ENCODE measurements at places on chromosomes 12 and 14.

- no peak for DNase-seq
Measured at GRCh38 chr14:103101963-103102688, 7.6 kb downstream of the EXOC3L4 start.

DNA sequence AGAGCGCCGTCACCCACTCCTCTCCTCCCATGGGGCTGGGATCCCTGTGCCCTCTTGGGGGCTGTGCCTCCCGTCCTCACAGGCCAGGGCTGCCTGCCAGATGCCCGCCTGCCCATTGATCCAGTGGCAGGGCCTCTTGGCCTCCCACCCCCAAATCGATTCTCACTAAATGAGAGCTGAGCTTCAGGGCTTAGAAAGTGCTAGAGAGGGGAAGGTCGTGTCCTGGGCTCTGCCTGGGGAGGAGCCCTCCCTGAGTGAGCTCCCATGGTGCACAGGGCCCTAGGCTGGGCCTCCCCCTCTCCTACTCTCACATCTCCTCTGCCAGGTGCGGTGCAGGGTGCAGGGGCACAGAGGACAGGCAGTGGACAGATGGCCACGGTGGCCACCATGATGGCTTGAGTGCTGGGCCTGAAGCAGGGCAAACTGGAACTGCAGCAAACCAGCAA lies 9.2 kb downstream of the BEGAIN start:
- DNase-seq = no peak

- no peak for DNase-seq
Measured at GRCh38 chr14:67477926-67478799, 10.4 kb downstream of the TMEM229B start.

DNA sequence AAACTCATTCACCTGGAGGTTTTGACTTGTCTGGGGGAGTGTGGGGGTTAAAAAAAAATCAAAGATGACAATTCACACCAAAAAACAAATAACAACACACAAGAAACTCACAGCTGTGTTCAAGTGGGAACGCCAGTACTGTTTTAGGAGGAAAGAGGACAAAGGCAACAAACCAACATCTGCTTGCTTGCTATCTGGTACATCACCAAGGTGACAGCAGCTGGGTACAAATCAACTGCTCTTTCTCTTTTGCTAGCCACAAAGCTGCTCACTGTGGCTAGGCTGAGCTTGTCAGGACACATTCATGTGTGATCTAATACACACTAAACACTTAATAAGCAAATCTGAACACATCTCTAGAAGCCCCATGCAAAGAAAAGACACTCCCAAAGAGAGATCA lies 128.0 kb upstream of the RAP1B start:
- no peak for DNase-seq

DNA sequence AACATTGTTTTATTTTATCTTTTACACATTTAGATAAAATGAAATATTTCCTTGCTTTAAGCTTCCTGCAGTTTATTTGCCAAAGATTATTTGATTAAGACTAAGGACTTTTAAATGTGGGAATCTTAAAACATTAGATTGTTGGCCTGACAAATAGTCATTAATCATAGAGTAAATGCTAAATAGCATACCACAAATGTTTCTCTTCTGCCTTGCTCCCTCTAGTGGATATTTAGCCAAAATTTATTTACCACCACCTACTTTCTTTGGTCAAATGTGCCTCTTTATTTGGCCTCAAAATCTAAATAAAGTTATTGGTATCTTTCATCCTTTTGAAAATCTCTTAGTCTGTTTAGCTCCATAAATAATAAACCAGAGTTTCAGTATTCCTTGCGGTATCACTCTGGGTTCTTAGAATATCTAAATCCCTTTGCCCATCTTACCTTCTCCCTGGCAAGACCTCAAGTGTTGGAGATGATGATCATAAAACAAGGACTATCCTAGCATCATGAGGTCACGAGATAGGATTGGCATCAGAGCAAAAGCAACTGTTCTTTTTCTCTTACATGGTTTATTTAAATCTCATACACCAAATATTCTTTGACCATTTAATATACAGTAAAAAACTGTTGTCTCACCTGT lies 150.6 kb upstream of the AEBP2 start:
- no peak for DNase-seq

DNA sequence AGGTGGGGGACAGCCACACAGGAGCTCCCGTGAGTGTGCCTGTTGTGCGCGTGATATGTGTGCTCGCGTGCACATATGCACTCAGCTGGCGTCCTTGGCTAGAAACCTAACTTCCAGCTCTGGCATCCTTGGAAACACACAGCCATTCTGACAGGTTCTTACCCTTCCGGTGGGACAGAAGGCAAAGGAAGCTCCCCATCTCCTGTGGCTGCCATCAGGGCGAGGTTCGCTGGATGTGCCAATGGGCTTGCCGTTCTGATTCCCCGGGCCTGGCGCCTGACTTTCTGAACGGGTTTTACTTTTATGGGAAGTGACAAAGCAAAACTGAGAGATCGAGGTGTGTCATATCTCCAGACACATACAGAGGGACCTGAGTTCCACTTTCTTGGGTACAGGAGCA lies 124.7 kb downstream of the PAPOLA start:
- no peak for DNase-seq

- DNase-seq = no peak
Measured at GRCh38 chr12:64181430-64182291, 40.4 kb downstream of the KICS2 start.

GRCh38 chr14:99891900-99892299 lies 98.7 kb downstream of the EML1 start:
- DNase-seq = no peak

DNA sequence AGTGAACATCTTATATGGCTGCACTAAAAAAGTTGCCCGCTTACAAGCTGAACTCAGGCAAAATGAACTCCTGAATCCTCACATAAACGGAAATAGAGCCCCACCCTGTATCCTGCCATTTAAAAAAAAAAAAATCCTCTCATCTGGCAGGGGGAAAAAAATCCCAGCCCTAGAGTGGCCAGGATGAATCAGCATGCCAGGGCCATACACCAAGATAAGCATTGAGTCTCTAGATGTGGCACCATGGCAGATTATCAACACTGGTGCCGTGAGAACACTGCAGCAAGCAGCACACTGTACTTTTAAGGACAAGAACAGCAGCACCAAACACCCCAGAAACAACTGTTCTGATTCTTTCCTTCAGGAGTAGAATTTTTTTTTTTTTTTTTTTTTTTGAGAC lies 65.5 kb downstream of the RASSF3 start:
- DNase-seq = no peak

- no peak for DNase-seq
Measured at GRCh38 chr12:94152292-94153078, 4.1 kb downstream of the PLXNC1 start.

DNA sequence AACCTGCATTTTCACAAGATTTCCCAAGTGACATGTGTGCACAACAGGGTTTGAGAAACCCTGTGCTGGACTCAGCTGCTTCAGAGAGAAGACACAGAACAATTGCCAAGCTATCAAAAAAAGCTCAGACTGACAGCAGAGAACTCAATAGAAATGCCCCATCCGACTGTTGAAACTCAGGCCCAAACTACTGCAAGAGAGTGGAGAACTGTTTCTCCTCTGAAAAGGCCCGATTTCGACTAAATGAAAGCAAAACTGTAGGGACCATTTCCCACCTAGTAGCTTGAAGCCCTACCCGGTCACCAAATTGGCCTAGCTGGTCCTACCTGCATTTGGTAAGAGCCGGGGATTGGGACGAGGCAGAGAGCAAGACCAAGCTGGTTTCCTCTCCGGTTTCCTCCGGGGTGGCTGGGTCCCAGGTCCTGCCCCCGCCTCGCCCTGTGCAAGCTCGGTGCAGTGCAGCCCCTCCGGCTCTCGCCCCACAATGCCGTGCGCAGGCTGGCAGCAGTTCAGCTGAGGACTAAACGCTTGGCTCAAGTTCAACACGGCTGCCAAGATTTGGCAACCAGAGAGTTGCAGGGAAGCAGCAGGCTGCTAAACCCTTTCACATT lies 1180.6 kb downstream of the VRK1 start:
- DNase-seq = peak; percentile 55

DNA sequence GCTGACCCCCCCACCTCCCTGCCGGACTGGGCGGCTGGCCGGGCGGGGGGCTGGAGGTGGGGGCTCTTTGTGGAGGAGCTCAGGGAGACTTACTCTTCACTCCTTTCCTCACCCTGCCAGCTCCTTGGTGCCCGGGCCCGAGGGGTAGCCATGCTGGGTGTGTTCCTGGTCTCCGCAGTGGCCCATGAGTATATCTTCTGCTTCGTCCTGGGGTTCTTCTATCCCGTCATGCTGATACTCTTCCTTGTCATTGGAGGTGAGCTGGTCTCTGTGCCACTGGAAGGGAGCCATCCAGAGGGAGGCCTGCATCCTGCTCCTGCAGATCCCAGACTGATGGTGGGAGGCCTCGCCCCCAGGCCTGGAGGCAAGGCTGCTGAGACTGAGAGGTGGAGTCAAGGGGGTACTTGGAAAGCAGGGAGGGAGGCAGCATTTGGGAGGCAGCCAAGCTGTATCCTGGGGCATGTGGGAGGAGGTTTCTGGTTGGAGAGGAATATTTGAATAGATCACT lies 19.7 kb downstream of the SOAT2 start:
- no peak for DNase-seq

DNA sequence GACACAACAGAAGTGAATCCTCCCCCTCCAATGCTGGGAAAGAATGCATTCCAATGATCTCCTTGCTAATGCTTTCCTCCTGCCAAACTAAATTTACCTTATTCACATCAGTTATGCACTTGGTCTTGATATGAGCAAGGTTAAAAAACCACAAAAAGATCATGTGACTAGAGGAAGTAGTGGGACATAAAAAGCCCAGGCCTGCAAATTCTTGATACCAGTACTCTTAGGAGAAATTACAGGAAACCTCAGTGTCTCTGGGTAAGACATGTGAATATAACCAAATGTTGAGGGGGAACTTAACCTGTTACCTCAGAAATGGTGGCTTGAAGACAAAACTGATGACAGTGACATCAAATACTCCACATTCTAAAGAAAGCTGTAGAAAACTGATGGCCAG lies 427.1 kb downstream of the RPS29 start:
- no peak for DNase-seq

DNA sequence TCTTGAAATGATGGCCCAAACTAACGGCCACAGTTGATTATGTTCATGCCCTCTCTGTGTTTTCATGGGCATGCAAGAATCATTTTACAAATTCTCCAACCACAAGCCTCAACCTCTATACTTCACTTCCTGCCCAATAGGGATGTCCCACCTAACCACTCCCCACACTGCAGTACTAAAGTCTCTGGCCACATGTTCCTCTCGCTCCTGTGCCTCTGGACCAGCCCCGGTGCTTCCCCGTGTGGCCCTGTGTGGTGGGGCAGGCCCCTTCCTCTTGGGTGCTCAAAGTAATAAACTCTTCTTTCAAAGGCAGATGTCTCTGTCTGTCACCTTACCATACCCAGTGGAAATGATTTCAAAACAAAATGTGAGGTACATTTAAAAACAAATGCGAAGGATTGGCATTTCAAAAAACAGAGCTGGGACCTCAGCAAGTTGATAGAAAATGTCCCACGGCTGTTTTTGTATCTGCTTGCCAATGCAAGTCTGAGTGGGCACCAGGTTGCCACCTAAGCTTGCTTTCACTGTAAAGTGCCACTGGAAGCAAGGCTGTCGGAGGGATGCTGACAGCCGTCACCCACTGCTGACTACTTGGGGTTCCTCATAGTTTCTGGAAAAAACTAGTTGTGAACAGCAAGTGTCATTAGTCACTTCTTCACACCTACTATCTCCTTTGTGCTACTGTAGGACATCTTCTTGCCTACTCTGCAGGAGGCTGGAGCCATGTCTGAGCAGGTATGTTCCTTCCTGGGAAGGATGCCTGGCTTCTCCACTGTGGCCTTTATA lies 8.2 kb upstream of the SERPINA11 start:
- DNase-seq = no peak

GRCh38 chr12:27595231-27595642 lies 71.2 kb downstream of the PPFIBP1 start:
- DNase-seq = no peak

DNA sequence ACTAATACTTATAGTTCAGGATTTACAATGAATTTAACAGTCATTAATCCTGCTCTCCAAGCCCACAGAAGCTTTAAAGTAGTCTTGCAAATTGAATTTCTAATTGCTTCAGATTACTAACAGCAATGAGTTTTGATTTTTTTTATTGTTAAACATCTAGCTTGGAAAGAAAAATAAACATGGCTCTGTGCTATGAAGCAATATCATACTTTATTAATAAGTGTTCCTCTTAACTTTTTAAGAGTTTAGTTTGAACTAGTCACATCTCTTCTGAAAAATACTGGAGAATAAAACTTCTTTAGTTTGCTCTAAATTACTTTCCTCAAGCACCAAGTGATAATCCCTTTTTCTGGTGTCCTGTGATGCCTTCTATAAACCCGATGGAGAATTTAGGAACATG lies 250.2 kb downstream of the TRHDE start:
- DNase-seq = no peak

GRCh38 chr14:75167325-75167724 lies 9.1 kb downstream of the TMED10 start:
- DNase-seq = no peak

DNA sequence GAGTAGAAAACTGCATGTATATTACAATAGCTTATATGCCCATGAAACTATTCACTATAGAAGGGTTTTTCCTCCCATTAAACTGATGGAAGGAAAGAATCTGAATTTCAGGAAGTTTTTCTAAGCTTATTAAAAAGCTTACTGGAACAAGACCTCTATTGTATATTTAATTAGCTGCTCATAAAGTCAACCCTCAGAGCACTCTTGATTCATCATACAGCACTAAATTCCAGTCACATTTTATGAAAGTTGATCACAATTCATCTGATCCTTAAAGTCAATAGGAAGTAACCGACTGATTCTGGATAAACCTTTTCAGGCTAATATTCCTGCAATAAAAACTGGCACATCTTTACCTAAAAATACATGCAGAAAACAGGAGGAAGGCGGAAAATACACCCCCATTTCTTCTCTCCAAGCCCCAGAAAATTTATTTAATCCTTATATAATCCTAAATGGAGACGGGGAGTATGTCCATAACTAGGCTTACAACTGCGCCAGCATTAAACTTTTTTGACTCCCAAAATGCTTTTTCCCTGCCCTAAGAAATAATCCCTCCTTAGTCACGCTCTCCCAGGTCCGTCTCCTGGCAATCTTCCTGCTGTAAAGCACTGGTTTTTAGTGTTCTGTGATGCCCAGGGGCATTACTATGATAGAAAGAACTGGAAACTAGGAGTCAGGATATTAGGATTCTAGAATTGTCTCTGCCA lies 35.3 kb downstream of the DICER1 start:
- no peak for DNase-seq

DNA sequence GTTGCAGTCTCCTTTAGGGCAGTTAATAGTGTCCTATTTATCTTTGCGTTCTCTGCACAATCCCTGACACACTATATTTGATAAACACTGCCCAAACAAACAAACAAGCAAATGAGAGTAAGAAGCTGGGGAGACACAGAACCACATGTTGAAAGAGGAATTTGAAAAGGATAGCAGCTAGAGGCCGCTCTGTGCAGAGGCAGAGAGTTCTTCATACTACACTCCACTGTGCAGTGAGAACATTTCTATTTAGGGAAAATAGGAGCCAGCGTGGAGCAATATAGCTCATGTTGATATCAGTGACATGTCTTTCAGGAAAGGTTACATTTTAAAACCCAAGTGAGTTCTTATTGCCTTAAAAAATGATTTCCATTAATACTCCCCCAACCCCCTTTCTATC lies 140.3 kb upstream of the SEL1L start:
- no peak for DNase-seq
